ENCODE measurements at places on chromosomes 5 and 9.

DNA sequence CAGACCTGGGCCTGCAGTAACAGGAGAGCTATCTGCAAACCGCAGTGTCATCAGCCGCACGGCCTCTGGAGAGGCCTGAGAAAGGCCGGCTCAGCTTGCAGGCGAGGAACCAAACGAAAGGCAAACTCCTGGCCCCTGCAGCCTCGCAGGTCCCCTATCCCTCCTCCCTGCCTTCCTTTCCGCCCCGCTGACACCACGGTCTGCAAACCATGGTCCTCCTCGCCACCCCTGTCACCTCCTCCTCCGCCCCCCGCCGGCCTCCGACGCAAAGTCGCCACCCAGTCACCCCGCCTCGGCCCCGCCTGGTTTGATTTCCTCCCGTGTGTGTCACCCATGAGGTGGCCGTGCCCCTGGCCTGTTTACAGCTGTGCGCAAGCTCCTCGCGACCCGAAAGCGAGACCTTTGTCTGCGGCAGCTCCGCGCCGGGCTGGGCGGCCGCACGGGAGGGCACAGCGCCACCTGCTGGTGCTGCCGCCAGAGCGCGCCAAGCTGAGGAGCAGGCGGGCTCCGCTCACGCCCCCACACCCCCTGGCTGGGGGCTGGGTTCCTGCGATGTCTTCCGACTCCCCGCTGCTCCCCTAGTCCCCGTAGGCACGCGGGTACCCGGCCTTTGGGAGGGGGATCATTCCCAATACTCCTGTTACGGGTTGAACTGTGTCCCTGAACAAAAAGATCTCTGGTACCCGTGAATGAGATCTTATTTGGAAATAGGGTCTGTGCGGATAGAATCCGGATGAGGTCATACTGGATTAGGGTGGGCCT lies 19.4 kb downstream of the GBGT1 start:
- H3K4me1 ChIP-seq: peaks cover 33% of the 10 kb centered on the region
- H3K36me3 ChIP-seq: peaks cover 9% of the 10 kb centered on the region
- DNase-seq: peak; percentile 88
- H3K27ac ChIP-seq: peak overlapping the region; percentile 24
- peak overlapping the region; percentile 47 for H3K4me3 ChIP-seq

GRCh38 chr5:37723162-37723961 lies 116.5 kb downstream of the GDNF start:
- H3K27me3 ChIP-seq: peaks cover 2% of the 10 kb centered on the region
- no peak overlapping the region for H3K27ac ChIP-seq
- DNase-seq: peak; percentile 61
- H3K36me3 ChIP-seq: no peaks in the 10 kb centered on the region
- no peak overlapping the region for H3K4me3 ChIP-seq

DNA sequence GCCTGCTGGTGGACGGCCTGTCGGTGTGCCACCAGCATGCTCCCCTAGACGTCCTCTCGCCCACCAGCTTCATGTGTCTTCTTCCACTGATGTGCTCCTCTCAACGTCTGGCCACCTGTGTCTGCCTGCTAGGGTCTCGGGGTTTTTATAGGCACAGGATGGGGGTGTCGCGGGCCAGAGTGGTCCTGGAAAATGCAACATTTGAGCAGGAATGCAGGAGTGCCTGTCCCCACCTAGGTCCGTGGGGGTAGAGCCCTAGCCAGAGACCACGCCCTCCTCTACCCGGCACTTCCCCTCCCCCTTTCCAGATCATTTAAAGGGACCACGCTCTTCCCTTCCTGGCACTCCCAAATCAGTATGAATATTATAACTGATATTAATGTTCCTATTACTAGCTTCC lies 48.0 kb upstream of the OSMR start:
- no peak overlapping the region for H3K4me3 ChIP-seq
- no peak for DNase-seq
- H3K36me3 ChIP-seq: no peaks in the 10 kb centered on the region
- H3K4me1 ChIP-seq: no peaks in the 10 kb centered on the region

- no peak overlapping the region for H3K27ac ChIP-seq
- H3K4me1 ChIP-seq: peaks cover 32% of the 10 kb centered on the region
- no peak for DNase-seq
- peak overlapping the region; percentile 33 for H3K4me3 ChIP-seq
Measured at GRCh38 chr5:1519631-1520210, 4.0 kb downstream of the LPCAT1 start.

DNA sequence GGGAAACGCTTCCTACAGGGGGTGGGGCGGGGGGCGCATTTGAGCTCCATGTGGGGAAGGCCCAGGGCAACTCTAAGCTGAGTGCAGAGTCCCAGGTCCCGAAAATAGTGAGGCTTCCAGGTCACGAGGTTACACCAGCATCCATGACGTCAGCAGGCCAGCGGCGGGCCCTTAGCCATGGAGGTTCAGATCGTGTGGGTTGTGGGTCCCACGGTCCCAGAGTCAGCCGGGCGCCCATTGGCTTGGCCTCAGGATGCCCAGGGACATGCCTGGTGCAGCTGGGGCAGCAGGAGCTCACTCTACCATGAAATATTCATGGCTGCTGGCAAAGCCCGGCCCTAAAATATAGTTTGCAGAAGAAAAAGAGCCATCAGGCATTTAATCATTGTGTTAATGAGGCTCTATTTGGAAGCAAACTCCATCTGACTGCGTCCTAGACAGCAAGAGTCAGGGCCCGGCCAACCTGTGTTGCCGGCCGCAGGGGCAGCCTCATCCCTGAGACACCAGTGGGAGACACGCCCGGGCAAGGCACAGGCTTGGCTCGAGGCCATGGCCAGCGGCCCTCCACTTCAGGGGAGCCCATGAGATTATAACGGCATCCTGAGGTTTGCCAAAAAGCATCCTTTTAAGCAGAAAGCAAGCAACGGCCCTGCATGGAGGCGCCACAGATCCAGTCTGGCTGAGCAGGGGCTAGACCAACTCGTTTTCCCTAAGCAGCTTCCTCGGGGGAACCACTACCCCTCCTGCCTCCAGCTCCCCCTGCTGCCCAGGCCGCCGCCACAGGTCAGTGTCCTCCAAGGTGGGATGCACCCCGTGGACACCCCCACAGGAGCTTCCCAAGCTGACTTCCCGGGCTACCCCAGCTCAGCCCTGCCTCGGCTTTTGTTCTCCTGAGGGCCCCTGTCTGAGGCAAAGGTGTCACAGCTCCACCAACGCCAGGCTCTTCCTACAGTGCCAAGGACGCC lies 108.9 kb upstream of the PPP1R26 start:
- no peak for DNase-seq
- H3K4me1 ChIP-seq: no peaks in the 10 kb centered on the region
- no peaks in the 10 kb centered on the region for H3K36me3 ChIP-seq
- no peak overlapping the region for H3K27ac ChIP-seq
- H3K27me3 ChIP-seq: peaks cover 4% of the 10 kb centered on the region

GRCh38 chr5:94802450-94802849 lies 184.0 kb downstream of the SLF1 start:
- no peaks in the 10 kb centered on the region for H3K4me1 ChIP-seq
- no peaks in the 10 kb centered on the region for H3K27me3 ChIP-seq
- no peak for DNase-seq
- no peak overlapping the region for H3K4me3 ChIP-seq

- H3K4me3 ChIP-seq: no peak overlapping the region
- H3K27me3 ChIP-seq: no peaks in the 10 kb centered on the region
- no peak for DNase-seq
- H3K27ac ChIP-seq: no peak overlapping the region
Measured at GRCh38 chr5:158461240-158461854, 602.4 kb upstream of the CLINT1 start.

DNA sequence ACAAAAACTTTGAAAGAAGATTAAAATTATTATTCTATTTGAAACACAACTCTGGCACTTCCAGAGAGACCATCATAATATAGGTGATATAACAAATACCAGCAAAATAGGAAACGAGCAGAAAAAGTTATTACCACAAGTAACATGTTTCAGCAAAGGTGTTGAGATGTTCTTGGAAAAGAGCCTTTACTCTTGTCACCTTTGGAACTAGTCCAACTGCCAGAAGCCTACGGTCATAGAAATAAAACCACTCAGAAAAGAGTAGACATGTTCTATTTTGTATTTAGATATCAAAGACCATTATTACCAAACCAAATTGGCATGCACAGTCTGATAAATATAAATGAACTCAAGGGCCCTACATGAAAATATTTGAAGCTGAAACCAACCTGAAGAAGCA lies 145.0 kb upstream of the DMAC1 start:
- no peaks in the 10 kb centered on the region for H3K4me1 ChIP-seq
- H3K27me3 ChIP-seq: no peaks in the 10 kb centered on the region
- H3K4me3 ChIP-seq: no peak overlapping the region
- no peak overlapping the region for H3K27ac ChIP-seq
- H3K36me3 ChIP-seq: no peaks in the 10 kb centered on the region
- DNase-seq: no peak

GRCh38 chr5:143691945-143692290 lies 120.0 kb upstream of the HMHB1 start:
- no peak overlapping the region for H3K27ac ChIP-seq
- no peak for DNase-seq
- no peaks in the 10 kb centered on the region for H3K4me1 ChIP-seq
- no peaks in the 10 kb centered on the region for H3K27me3 ChIP-seq
- no peak overlapping the region for H3K4me3 ChIP-seq

DNA sequence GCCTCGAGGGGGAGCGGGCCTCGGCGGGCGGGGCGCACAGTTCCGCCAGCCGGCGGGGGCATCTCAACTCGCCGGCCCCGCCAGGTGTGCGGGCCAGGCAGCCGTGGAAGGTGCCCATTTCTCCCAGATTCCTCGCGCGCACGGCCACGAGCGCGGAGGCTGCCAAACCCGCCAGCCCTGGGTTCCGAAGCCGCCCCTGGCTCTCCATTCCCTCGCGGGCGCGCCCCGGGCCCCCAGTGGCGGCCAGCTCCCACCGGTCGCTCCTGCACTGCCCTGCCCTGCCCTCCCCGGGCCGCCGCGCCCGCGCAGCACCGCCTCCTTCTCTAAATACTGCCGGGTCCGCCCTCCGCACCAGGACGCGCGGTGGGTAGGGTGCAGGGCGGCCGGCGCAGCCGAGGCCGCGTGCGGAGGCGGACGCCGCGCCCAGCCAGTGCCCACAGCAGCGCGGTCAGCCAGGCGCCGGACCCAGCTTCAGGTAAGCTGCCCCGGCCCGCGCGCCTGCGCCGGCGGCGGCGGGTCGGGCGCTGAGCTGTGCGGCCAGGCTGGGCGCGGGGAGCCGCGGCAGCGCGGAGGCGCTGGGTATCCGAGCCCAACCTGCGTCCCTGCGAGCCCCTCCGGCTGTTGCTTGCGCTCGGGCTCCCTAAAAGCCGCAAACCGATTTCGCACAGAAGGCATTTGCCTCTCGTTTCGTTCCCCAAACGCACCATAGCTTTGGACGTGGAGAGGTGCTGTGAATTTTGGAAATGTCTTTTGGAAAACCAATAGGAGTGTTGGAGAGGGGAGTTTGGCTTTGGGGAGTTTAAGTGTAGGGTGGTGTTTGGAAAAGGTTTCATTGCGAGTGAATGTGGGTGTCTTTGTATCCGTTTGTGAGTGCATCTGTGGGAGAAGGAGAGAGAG lies at the start of gene TMEM171:
TSS of gene TMEM171 (plus strand) at position 354 of the 897 bp plus-strand sequence. CDS start 2,799 bp downstream, outside the sequence.
- peaks cover 7% of the 10 kb centered on the region for H3K4me1 ChIP-seq
- peak within 1 kb of the TSS; percentile 82 for H3K4me3 ChIP-seq
- peak; percentile 48 for DNase-seq

DNA sequence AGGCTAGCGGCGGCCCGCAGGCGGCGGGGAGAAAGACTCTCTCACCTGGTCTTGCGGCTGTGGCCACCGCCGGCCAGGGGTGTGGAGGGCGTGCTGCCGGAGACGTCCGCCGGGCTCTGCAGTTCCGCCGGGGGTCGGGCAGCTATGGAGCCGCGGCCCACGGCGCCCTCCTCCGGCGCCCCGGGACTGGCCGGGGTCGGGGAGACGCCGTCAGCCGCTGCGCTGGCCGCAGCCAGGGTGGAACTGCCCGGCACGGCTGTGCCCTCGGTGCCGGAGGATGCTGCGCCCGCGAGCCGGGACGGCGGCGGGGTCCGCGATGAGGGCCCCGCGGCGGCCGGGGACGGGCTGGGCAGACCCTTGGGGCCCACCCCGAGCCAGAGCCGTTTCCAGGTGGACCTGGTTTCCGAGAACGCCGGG lies 253 bp downstream of the SLC12A2 start:
- H3K36me3 ChIP-seq: peaks cover 11% of the 10 kb centered on the region
- peak; percentile 71 for DNase-seq

- H3K27me3 ChIP-seq: no peaks in the 10 kb centered on the region
- no peak overlapping the region for H3K4me3 ChIP-seq
- H3K4me1 ChIP-seq: no peaks in the 10 kb centered on the region
- H3K27ac ChIP-seq: no peak overlapping the region
- H3K36me3 ChIP-seq: no peaks in the 10 kb centered on the region
Measured at GRCh38 chr9:88303721-88304451, 84.4 kb upstream of the SPIN1 start.

GRCh38 chr5:126014676-126015075 lies 408.5 kb upstream of the GRAMD2B start:
- H3K27me3 ChIP-seq: no peaks in the 10 kb centered on the region
- no peaks in the 10 kb centered on the region for H3K4me1 ChIP-seq
- no peak overlapping the region for H3K27ac ChIP-seq

- no peaks in the 10 kb centered on the region for H3K36me3 ChIP-seq
- peaks cover 3% of the 10 kb centered on the region for H3K27me3 ChIP-seq
- DNase-seq: no peak
Measured at GRCh38 chr5:135206862-135207261, 172.8 kb upstream of the PITX1 start.

- H3K27ac ChIP-seq: no peak overlapping the region
- no peaks in the 10 kb centered on the region for H3K4me1 ChIP-seq
- no peaks in the 10 kb centered on the region for H3K27me3 ChIP-seq
- no peaks in the 10 kb centered on the region for H3K36me3 ChIP-seq
Measured at GRCh38 chr9:17116400-17116837, 18.4 kb upstream of the CNTLN start.

DNA sequence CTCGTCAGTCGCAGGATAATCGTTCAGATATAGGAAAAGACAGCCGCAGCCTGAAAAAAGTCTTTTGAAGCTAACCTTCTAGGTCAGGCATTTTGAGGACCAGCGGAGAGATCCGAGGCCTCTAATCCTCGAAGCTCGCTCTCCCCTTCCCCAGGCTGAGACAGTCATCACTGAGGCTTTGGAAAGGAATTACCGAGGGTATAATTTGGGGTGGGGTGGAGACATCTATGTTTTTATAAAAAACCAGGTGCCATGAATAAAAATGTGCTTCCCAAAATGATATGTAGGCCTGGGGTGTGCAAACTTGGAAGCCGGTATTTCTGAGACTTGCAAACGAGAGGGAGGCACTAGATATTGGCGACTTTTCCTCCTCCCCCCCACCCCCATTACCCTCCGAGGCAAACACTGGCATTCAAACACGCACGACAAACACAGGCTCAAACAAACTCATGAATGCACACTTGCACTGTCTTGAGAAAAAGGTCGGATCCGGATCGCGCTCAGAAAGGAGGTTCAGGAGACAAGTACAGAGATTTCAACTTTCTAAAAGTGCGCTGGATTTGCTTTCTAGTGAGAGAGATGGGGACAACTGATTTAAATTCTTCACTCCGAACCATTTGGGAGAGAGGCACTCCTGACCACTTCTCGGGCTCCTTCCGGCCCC lies 935 bp upstream of the MSX2 start:
- H3K4me3 ChIP-seq: peak overlapping the region; percentile 90
- H3K36me3 ChIP-seq: no peaks in the 10 kb centered on the region
- H3K27ac ChIP-seq: no peak overlapping the region
- H3K27me3 ChIP-seq: peaks cover 25% of the 10 kb centered on the region
- DNase-seq: no peak

- no peak overlapping the region for H3K4me3 ChIP-seq
- H3K27ac ChIP-seq: no peak overlapping the region
- no peaks in the 10 kb centered on the region for H3K27me3 ChIP-seq
- no peaks in the 10 kb centered on the region for H3K36me3 ChIP-seq
Measured at GRCh38 chr5:90066920-90067319, 342.6 kb downstream of the CETN3 start.

Data from endothelial cell (in vitro differentiated cells).